ENCODE measurements at places on chromosomes 4 and X.

- DNase-seq: no peak
Measured at GRCh38 chrX:153482376-153483015, 12.1 kb upstream of the HAUS7 start.

DNA sequence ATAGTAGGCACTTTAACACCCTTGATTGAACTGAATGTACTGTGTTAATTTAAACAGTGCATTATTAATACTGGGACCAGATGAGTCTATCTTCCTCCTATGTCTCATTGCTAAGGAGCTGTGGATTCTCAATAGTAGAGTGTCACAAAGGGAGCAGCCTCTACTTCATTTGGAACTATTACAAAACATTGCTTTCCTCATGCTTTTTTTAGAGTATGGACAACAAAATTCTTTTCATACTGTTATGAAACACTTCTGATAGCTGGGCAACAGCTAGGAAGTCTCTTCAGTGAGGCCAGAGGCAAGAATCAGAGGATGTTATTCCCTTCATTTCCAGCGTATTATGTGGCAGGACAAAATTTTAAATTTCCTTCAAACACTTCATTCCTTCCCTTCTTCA is 160.8 kb downstream of the FBXO8 start:
- no peak for DNase-seq

- DNase-seq: no peak
Measured at GRCh38 chr4:145216535-145216934, 36.1 kb upstream of the OTUD4 start.

DNA sequence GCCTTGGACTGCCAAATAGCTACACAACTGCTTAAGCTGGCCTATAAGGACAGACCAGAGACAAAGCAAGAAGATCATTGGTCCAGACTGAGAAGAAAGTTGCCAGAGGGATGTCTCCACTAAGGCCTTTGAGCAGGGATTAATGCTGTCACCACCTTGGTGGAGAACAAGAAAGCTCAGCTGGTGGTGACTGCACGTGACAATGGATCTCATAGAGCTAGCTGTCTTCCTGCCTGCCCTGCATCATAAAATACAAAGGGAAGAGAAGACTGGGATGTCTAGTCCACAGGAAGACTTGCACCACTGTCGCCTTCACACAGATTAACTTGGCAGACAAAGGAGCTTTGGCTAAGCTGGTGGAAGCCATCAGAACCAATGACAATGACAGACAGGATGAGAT is 40.5 kb upstream of the FAM120C start:
- DNase-seq: no peak

GRCh38 chr4:173807347-173807746 is 277.3 kb upstream of the HAND2 start:
- no peak for DNase-seq

GRCh38 chrX:120790552-120790951 is 85.1 kb downstream of the CT47B1 start:
- DNase-seq: no peak

GRCh38 chr4:53614591-53614990 is 23.3 kb upstream of the LNX1 start:
- no peak for DNase-seq

GRCh38 chrX:46715530-46715929 is 43.4 kb downstream of the SLC9A7 start:
- no peak for DNase-seq

GRCh38 chr4:85039526-85039925 is 73.0 kb upstream of the WDFY3 start:
- no peak for DNase-seq

- DNase-seq: no peak
Measured at GRCh38 chr4:108950158-108950915, 187.5 kb upstream of the ETNPPL start.

DNA sequence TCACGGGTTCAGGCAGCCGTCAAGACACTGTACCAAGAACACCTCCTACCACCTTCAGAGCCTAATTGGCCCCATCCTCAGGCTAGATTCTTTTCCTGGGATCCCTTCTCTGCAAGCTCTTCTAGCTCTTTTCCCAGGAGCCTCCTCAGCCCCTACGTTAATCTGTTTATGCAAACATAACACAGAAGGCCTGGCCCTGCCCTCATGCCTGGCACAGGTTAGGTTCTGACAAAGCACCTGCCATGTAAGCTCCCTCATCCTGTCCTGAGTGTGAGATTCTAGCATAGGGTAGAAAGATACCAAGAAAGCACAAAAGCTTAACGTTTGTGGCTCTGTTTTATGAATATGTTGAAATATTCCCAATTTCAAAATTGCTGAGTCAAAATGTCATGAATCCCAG is 93.6 kb downstream of the IRF2 start:
- no peak for DNase-seq

GRCh38 chr4:53515076-53515475 is 76.2 kb downstream of the LNX1 start:
- DNase-seq: no peak

DNA sequence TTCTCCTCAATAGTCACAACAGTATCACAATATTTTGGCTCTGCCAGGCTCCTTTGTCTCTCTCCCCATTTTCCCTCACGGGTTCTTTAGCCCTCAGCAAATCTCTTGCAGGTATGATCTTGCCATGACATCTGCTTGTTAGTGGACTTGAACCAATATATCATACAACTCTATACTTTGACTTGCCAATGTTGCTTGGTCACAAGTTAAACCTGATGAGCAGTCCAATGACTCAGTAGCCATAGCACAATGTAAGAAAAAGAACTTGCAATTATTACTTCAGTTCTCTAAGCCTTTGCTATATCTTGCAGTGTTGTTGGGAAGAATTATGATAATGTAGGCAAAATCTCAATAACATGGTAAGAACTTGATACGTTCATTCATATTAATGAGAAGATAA is 174.6 kb upstream of the NRK start:
- DNase-seq: no peak

- no peak for DNase-seq
Measured at GRCh38 chrX:8773117-8773516, 28.1 kb downstream of the FAM9A start.

DNA sequence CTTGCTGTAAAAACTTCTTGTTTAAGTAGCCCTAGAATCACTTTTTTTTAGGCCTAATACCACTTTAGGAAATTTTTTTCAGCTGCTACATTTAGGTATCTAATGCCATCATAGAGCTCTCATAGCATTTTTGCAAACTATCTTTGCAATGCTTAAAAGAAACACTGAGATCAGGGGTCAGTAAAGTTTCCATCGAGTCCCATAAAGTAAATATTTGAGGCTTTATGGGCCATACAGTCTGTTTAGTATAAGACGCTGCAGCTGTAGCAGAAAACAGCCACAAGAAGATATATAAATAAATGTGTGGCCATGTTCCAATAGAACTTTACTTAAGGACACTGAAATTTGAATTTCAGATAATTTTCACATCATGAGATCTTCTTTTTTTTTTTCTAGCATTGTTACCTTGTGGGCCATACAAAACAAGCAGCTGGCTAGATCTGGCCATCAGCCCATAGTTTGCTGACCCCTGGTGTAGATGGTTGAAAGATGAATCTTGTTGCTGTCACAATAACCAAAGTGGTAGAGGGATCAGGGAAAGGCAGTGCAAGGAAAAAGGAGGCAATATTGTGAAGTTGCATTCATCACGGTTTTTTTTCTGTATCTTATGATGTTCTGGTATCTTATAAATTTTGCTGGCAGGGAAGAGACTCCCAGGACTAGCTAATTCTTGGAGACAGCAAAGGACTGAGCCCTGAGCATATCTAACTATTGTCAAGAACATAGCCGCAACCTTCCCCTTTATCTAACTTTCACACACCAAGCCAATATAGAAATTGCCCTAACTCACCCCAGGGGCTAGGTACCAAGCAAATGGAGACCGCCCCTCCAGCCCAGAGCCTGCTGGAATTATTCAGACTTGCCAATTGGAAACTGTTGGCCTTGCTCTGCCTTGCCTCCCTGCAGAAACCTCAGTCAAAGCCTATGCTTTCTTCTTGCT is 46.6 kb downstream of the RASGEF1B start:
- no peak for DNase-seq

GRCh38 chr4:52059372-52059771 is 8.3 kb downstream of the SPATA18 start:
- no peak for DNase-seq

DNA sequence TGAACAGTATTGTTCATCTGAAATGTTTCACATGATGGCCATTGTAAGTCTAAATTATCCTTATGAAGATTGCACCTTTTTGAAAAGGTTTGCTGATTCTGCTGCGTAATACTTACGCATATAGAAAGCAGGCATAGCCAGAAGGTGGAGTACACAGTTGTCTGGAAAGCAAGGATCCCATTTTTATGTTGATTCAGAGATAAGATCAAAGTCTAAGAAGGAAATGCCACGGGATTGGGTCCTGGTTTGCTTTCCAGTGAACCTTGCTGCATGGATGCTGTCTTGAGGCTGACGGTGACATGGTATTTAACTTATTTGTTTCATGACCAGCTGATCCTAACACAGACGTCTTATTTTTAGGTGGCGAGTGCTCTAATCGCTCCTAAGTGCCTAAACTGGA is 15.5 kb downstream of the MAGEA9B start:
- DNase-seq: no peak

- no peak for DNase-seq
Measured at GRCh38 chr4:76795243-76795642, 102.7 kb downstream of the SOWAHB start.

GRCh38 chr4:54547299-54548097 is 110.3 kb upstream of the KIT start:
- no peak for DNase-seq

- no peak for DNase-seq
Measured at GRCh38 chr4:153585026-153585425, 99.1 kb upstream of the TLR2 start.

- DNase-seq: no peak
Measured at GRCh38 chr4:91099666-91100065, 972.5 kb downstream of the CCSER1 start.

DNA sequence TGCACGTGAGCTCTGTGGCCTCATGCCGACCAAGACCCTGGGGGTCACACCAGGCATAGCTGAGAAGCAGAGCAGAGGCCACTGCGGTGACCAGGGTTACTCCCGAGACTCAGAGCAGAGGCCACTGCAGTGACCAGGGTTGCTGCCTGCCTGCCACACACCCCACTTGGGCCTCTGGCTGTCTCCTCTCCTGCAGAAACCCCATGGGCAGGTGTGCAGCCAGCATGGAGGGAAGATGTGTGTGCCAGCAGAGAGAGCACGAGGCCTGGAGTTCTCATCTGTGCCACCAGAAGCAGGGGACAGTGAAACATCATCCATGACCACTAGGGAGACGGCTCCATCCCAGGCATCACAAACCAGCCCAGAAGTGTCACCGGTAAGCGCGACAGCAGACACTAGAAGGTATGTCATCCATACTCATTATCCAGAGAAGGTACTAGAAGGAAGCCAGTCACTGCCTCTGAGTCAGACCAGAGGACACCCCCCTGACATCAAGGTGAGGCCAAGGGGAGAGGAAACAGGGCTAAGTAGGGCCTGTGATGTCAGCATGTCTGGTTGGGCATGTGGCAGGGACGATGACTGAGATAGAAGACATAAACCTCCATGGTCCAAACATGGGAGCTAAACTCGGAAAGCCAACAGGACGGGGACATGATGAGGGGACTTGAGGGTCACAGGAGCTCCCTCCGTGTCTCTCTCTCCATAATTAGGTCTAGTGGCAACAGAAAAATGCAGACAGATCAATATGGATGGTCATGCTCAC is 24.2 kb upstream of the SPON2 start:
- no peak for DNase-seq

GRCh38 chrX:152937236-152937635 is 39.4 kb downstream of the ZNF185 start:
- DNase-seq: no peak

- no peak for DNase-seq
Measured at GRCh38 chr4:40630335-40631021, 814 bp upstream of the RBM47 start.

- DNase-seq: no peak
Measured at GRCh38 chr4:158778156-158778711, 9.4 kb downstream of the FNIP2 start.

GRCh38 chrX:28756647-28757046 is 169.4 kb downstream of the IL1RAPL1 start:
- DNase-seq: no peak

- no peak for DNase-seq
Measured at GRCh38 chr4:72084587-72085011, 52.8 kb downstream of the NPFFR2 start.

DNA sequence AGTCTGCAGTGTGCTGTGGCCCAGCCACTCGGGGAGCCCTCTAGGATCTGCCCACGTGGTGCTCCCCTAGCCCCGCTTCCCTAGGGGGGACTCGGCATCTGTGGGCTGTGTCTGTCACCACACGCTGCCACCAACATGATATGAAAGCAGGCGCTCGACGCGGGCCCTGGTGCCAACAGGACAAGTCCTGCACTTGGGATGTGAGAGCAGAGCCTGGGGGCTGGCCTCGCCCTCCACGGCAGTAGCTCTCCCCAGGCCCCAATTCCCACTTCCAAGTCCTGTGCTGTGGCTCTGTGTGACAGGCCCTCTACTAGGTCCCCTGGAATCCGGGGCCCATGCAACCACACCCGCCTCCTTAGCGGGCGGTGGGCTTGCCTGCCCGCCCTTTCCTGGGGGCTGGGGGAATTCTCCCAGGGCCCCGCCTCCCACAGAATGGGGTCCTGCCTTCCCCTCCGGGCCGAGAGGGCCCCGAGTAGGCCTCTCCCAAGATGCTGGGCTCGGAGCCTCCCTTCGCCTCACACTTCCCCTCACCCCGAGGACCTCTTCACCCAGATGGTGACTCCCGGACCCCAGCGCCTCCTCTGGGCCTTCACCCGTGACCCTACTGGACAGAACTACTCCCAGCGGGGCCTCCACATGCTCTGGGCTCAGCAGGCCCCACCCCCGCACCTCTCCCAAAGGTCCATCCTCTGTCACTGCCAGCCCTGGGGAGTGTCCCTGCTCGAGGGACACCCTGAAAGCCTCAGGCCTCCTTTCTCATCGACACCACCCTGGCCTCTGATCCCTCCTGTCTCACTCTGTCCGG is 11.2 kb downstream of the LRPAP1 start:
- no peak for DNase-seq

GRCh38 chr4:55920571-55920970 is 28.2 kb upstream of the CEP135 start:
- DNase-seq: no peak

DNA sequence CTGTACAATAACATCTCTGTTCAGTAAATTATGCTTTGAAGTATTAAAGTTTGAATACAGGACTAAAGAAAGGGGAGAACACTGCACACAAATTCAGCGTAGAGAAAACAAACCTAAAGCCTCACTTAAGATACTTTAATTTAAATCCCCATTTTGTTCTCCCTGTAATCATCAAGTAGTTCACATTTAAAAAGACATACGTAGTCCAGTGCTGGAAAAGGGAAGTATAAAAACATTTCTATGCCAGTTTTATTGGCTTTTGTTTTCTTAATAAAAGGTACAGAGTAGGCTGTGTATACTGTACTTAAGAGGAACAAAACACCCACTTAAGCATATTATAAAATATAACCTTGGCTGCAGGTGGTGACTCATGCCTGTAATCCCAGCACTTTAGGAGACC is 101.6 kb downstream of the FGF16 start:
- DNase-seq: no peak

- DNase-seq: no peak
Measured at GRCh38 chr4:140251571-140251970, 97.6 kb upstream of the MAML3 start.

Data from stimulated activated effector memory CD8-positive, alpha-beta T cell treated with anti-CD3 and anti-CD28 coated beads, Interleukin-12 subunit alpha, Interleukin-12 subunit beta, amount 100 ng/mL, for 72 hours (primary cell).